ENCODE measurements at places on chromosomes 1 and 21. TPM values are rescaled to one million over a fixed set of nuclear protein-coding genes. Genes with fewer than 3 reads are reported as not detected.

GPR153 gene
- total RNA-seq: 8.4 TPM

CFH gene
- total RNA-seq: not detected

KCNE1 gene
- not detected for total RNA-seq

ASPM gene
- total RNA-seq: 95.5 TPM

DNA sequence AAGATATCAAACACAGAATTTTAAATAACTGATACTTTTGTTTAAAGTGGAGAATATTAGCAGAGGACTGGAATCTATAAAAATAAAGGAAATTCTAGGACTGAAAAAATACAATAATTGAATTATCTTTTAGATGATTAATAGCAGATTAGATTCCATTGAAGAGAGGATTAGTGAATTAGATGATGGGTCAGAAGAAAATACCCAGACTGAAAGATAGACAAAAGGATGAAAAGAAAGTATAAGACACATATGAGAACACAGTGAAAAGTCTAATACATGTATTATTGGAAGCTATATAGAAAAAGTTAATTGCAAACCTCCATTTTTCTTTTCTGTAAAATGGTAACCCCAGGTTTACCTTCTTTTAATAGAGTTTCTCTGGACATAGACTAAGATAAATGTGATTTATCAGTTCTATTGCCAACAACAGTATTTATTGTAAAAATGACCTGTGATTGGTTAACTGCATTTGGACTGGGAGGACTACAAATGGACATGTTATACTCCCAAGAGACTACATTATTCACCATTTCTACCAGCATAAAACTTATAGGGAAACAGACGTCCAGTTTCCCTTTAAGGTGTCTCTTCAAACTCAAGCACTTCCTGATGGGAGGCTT is 11.0 kb downstream of the PRKAA2 start:
- H3K27ac ChIP-seq: no peak overlapping the region
- no peaks in the 10 kb centered on the region for H3K27me3 ChIP-seq
- H3K4me3 ChIP-seq: no peak overlapping the region
- DNase-seq: no peak
- H3K36me3 ChIP-seq: peaks cover 14% of the 10 kb centered on the region
- H3K4me1 ChIP-seq: no peaks in the 10 kb centered on the region

GRCh38 chr21:32214654-32215305 is 64.1 kb downstream of the MIS18A start:
- H3K27me3 ChIP-seq: no peaks in the 10 kb centered on the region
- no peak for DNase-seq
- no peaks in the 10 kb centered on the region for H3K36me3 ChIP-seq
- no peak overlapping the region for H3K27ac ChIP-seq

DNA sequence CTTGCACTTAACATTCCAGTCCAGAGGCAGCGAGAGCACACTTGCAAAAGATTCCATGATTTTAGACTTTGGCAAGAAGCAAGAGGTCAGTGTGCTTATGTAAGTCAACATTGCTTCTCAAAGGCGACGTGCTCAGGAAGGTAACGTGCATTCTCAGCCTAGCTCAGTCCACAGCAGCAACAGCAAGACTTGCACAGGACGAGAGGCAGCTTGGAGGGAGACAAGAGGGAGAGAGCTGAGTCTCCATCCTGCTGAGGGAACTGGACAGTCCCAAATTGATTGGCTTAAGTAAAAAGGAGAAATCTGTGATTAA is 56.5 kb downstream of the PTP4A2 start:
- DNase-seq: no peak
- H3K27me3 ChIP-seq: no peaks in the 10 kb centered on the region
- H3K4me3 ChIP-seq: no peak overlapping the region
- H3K36me3 ChIP-seq: no peaks in the 10 kb centered on the region

DNA sequence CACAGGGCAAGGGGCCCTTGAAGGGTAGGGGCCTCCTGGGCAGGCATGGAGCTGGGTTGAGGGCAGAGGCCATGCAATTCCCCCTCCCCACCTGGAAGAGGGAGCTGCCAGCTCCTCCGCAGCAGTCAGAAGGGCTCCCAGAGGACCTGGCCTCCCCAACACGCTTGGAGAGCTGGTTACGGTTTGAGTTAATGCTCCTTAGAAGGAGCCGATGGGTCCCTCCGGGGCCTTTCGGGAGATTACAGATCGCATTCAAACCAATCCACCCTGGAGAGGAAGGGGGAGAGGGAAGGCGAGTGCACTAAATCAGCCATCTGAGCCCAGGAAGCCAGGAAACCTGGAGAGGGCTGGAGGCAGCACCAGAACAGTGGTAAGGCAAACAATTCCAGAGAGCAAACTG is 106.3 kb upstream of the CSF3R start:
- H3K4me1 ChIP-seq: peaks cover 70% of the 10 kb centered on the region
- H3K4me3 ChIP-seq: no peak overlapping the region
- no peaks in the 10 kb centered on the region for H3K27me3 ChIP-seq
- no peak overlapping the region for H3K27ac ChIP-seq

DNA sequence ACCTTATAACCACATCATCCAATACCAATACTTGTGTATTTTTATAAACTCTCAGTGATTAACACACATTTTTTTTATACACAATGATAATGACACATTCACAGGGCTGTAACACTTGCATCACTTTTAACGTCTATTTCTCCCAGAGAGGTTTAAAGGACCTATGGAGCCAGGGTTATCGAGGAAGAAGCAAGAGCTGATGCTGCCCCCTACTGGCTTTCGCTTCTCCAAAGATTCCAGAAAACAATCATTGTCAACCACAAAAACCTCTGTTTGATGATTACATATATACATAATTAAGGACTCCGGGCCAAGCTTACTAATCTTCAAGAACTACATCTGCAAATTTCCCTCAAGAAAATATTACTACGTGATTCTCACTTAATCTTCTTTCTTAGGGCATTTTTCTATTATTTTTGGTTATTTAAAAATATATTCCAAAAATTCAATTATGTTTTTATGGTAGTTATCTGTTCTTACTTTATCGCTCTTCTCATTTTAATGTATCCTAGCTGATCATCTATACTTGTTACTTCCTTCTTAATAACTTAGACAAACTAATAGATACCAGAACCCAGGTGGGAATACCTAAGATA is 214.5 kb downstream of the VAV3 start:
- peak; percentile 82 for DNase-seq
- no peak overlapping the region for H3K4me3 ChIP-seq
- H3K27me3 ChIP-seq: no peaks in the 10 kb centered on the region
- no peak overlapping the region for H3K27ac ChIP-seq

DNA sequence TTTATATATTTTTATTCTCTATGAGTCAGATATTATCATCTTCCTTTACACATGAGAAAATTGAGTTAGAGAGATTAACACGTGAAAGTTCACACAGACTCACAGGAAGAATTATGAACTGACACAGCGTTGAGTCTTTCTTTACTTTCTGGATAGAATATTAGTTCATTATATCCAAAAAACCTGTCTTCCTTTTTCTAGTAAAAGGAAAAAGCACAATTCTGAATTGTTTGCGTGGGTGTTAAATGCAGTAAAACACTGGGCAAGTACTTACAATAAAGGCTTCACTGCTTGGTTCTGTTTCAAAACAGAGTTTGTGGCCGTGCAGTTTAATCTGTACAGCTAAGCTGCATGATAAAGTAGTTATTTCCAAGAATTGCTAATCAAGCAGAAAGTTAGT is 10.8 kb downstream of the MAGI3 start:
- H3K27me3 ChIP-seq: no peaks in the 10 kb centered on the region
- H3K36me3 ChIP-seq: no peaks in the 10 kb centered on the region
- peaks cover 20% of the 10 kb centered on the region for H3K4me1 ChIP-seq

- H3K36me3 ChIP-seq: no peaks in the 10 kb centered on the region
- no peak overlapping the region for H3K27ac ChIP-seq
- DNase-seq: no peak
- H3K4me3 ChIP-seq: no peak overlapping the region
Measured at GRCh38 chr1:217953922-217954321, 322.8 kb downstream of the SPATA17 start.
